ENCODE measurements at places on chromosomes 11 and 22.

DNA sequence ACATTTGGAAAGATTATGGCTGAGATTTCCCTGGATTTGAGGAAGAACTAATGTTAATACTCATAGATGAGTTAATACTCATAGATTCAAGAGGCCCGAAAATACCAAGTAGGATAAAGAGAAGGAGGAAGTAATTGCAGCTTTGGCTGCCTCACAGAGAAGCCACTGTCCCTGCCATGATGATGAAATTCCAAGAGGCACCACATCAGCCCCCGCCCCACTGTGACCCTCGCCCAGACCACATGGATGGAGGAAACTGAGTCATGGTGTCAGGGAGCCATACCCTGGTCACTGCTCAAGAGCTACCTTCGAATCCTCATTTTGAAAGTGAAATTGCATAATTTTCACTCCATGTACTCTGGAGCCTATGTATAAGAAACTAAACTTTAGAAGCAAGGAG lies 92.9 kb upstream of the SLC22A12 start:
- no peak for DNase-seq

GRCh38 chr11:134479206-134480135 lies 67.4 kb upstream of the B3GAT1 start:
- no peak for DNase-seq

DNA sequence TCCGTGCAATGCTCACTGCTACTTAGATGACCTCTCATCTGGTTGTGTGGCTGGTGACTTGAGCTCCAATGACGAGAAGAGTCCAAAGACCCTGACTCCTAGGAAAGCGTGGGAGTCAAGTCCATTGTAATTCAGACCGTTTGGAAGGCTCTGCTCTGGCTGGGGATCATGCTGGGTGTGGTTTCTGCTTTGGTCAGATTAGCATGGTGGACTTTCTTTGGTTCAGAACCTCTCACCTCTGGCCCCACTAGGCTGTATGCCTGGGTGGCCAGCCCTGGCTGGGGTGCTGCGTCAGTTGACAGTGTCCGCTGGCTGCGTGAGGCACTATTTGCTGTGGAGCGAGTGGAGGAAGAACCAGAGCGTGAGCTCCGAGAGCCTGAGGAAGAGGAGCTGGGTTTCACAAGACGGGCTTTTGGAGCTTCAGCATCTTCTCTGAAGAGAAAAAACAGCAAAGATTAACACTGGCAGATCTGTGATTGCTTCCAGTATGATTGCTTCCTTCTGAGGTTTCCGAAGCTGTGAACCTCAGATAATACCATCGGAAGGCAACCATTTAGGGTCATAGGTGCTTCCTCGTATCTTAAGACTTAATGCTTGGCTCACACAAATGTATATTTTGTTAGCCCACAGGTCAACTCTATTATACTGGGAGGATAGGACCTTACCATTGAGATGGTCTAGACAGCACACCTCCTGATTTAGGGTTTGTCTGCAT lies 11.6 kb upstream of the HSPA8 start:
- no peak for DNase-seq

DNA sequence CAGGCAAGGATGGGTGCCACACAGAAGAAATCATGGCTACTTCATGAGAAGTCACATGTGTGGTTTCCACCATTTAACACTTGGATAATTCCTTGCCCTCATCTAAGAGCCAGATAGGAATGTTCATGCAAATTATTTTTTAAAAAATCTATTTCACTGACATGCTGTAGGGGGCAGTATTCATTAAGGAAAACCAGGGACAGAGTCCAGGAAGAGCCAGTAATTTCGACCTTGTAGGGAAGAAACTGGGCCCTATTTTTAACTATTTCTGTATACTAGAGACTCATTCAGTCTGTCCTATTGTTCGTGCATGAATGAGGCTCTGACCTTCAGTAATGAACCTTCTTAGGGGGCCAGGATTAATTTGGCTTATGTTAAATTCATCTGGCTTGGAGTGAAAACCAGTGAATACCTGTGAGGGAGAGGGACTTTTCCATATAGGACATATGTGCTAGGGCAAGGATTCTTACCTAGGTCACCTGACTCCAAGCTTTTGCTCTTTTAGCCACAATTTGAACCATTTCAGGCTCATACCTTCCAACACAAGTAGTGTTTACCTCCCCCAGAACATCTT lies 192.7 kb downstream of the NAV2 start:
- DNase-seq: no peak

DNA sequence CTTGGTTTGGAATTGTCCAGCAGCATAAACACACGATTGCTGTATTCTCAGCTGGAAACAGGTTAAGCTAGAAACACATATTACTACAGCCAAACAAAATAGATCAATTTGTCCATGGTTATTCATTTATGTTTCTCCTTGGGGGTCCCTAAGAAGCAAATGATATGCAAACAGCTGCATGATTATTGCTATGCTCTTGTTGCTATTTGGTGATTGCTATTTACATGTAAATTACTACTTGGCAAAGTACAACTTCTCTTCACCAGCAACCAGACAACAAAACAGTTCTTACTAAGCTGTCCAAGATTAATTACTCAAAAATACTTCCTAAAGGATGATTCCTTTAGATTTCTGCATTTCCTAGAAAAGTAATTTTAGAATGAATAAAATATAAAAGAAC lies 567.9 kb upstream of the ARHGAP42 start:
- DNase-seq: no peak

DNA sequence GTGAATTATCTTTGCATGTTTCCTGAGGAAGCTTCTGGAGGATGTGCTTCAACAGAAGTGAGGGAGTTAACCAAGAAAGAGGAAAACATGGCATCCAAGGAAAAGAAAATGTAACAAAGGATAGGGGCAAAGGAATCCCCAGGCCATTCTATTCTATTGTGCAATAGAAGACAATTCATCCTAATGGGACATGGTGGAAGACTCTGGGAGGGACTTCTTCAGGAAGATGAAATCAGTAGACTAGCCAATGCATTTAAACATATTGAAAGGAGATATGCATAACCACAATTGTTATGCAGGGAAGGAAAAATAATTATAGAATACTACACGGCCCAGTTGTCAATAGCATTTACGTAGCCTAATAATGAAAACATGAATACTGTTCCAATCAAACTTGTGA lies 55.7 kb downstream of the THAP12 start:
- DNase-seq: no peak

DNA sequence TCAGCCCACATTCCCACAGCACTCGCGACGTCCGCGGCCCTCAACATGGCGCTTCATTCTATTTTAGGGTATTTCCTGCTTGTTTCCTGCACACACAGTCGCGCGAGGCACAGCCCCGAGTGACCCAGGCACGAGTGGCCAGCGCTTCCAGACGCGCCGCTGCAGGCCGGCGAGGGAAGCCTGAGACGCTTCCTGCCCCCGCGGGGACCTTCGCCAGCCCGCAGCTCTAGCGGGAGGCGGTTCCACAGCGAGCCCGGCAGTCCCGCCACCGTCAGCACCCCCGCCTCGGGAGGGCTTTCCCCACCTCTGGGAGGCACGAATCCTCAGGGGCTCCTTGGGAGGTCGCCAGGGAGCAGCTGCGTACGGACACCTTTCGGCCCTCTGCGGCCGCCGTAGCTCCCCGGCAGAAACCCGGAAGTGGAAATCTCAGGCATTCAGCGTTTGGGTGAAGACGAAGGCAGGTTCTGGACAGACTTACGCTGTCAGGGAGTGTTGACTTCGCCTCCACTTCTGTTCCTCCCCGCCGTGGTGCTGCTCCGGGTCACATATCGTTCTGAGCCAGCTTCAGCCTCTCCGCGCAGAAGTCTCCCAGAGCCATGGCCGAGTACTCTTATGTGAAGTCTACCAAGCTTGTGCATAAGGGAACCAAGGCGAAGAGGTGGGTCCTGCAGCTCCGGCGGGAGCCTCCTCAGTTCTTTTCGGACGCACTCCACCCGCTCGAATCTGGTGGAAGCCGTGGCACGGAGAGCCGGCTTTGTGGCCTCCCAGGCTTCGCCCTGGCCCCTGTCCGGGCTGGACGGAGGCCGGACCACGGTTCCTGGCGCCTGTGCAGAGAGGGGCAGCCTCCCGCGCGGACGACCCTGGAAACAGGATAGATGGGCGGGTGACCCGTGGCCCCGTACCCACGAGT lies 2925.9 kb upstream of the OR11H1 start:
- DNase-seq: no peak

DNA sequence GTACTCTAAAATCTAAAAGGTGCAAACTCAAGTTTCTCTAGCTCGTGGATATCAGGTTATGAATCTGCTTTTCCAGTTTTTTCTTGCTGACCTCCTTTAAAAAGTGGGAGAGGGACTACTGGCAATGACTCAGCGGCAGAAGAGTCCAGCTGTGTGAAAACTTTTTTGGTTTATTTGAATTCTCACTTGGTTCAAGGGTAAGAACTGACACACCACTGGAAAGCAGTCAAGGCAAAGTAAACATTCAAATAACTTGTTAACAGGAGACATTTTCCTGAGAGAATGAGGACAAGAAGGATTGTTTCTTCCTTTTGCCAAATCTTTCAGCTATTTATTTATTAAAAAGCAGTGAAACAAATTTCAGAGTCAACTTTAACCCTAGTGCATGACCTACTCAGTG lies 36.1 kb downstream of the CDON start:
- no peak for DNase-seq

DNA sequence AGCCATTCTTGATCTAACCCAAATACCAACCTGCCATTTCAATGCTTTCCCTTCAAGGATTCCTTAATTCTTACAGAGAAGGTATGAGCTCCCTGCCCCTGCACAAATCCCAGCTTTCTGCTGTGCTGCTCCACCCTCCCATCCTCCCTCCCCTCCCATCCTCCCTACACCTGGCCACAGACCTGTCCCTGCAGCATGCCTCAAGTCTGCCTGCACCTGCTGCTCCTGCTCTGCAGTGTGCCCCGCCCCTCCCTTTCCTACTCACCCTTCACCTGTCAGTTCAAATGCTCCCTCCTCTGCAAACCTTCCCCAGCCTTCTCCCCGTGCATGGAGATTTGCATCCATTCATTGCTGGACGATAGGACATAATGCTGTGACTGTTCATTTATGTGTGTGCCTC lies 139.9 kb upstream of the NARS2 start:
- DNase-seq: no peak

DNA sequence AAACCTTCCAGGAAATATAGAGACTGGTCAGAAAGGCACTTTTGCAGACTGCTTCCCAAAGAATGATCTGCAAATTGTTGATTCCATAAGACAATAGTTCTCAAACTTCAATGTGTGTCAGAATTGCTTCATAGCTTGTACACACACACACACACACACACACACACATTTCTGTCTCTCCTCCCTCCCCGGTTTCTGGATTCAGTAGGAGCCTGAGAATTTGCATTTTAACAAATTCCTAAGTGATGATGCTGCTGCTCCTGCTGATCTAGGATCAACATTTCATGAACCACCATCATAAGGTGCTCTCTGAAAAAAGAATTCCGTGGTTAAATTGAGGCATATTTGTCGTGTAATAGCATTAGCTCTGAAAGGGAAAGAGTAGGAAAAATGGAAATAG lies 35.3 kb upstream of the FZD4 start:
- DNase-seq: no peak

DNA sequence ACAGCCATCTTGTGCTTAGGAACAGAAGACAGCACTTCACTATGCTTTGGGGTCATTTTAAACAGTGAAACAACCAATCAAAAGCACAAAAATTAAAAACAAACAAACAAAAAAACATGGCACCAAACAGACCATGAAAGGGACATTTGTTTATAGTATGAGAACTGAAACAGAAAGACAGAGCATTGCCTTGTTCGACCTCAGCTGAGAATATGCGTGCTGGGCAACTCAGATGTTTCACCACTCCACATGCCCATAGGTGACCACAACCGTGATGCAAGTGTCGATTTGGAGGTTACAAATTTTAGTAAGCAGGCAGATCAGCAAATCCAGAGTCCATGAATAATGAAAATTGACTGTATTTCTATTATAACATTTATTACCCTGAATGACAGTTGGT lies 30.0 kb downstream of the NNMT start:
- DNase-seq: no peak

- DNase-seq: no peak
Measured at GRCh38 chr11:67632982-67633755, 3.4 kb upstream of the NUDT8 start.

- DNase-seq: no peak
Measured at GRCh38 chr11:96234866-96235441, 108.0 kb downstream of the MAML2 start.

- no peak for DNase-seq
Measured at GRCh38 chr11:200224-201003, 6.8 kb downstream of the BET1L start.

DNA sequence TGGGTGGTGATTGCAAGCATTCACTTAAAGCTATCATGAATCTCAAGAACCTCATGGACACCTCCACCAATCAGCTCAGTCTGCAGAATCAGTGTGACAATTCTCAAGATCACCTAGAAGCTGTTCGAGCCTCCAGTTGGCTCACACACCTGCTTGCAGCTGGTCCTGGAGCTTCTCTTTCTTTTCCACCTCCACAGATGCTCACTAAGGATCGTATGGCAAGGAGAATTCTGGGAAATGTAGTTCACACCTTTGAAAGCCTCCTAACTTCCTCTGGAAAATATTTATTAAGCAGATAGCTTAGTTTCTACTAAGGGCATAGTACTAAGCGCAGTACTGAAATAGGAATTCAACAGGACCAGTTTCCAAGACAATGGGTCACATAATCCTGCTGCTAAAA lies 26.2 kb downstream of the FSHB start:
- no peak for DNase-seq

DNA sequence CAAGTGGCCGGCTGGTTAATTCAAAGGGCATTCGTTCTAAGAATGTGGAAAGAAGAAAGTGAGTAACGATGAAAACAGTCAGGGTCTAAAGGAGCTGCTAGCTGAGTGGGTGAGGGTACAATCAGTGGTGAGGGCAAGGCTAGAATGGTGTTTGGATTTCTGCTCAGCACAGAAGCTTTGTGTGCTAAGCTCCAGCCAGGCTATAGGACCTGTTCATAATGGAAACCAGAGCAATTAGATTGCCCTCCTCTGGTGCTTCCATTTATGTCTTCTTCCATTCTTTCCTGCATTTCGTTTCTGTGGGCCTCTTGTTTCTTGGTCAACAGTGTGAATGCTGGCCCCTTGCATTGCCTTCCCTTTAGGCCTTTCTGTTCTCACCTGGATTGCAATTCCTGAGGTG lies 572.9 kb upstream of the CHORDC1 start:
- no peak for DNase-seq

DNA sequence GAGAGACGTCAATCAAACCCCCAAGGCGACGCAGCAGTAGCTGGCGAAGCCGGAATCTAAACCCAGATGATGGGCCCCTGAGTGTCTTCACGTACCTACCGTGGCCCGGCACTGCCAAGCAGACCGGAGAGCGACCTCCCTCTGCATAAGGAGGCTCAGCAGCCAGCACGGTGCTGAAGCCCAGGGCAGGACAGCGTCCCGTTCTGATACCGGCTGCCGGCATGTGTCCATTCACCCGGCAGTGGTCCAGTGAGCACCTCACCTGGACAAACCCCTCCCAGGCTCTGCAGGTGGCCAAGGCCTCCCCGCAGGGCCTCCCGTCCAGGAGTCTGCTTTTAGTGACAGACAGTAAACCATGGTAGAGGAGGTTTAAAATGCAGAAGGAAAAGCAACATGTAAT lies 142.0 kb downstream of the BRD1 start:
- no peak for DNase-seq

DNA sequence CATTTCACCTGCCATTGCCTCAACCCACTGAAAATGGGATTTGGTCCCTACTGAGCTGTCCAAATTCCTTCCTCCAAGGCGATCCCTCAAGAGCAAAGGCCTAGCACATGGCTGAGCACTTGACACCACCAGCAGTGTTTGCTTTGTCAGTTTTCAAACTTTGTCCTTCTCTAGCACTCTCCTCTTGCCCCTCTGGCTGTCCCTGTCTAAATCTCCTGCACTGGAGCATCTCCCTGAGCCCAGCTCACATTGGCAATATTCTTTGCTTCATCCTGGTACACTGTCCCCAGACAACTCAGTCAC lies 66.6 kb upstream of the FTH1 start:
- DNase-seq: no peak
